ENCODE measurements at places on chromosomes 7 and 10.

GRCh38 chr7:5702876-5703571, 78.4 kb downstream of the RNF216 start:
- peak; percentile 76 for DNase-seq

- no peak for DNase-seq
These were observed 45.2 kb upstream of the EBF3 start for GRCh38 chr10:130009228-130009627.

DNA sequence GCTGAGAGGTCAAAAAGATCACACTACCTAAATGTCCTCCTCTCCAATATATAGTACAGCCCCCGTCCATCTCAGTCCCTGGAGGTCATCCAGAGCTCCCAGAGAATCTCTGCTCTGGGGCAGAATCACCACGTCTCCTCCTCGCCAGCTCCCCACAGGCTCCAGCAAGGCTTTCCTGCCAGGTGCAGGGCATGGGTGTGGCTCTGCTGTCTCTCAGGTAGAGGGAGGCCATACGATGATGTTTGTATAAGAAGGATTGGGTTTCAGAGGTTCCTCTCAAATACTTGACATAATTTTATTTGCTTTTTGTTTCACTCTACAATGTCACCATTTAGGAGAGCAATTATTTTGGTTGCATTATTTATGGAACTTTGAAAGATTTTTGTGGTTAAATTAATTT, 98.3 kb upstream of the PRSS58 start:
- DNase-seq: no peak

- no peak for DNase-seq
These were observed 19.4 kb upstream of the FHIP2A start for GRCh38 chr10:114802177-114802576.

DNA sequence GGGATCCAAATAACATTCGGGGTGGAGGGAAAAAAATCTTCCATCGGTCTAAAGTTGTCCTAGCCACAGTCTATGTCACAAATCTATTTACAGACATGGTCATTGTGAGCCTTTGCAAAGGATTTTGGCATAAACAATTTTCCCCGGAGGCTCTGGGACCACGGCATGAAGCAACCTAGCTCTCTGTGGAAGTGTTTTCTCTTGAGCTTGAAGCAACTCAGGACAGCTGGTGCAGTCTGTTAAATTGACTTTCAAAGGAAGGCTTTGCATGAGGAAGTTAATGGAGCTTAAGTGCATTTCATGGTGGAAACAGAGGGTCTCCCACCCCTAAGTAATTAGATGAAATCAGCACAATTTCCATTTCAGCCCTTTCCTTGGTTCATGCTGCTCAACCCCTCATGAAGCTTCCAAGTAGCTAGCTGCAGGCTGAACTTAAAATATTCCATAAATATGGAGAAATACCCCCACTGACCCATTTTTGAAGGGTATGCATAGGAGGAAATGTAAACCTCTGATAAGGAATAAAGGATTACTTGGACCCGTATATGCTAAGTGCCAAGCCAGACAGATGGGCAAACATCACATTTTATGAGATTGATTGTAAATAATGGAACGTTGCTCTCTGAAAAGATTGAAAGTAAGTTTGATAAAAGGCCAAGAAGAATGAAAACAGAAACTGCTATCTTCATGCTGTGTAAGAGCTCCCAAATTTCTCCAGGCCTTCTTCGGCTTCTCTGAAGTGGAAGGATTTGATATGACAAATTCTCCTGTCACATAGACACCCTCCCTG, 39.9 kb downstream of the CCDC3 start:
- no peak for DNase-seq

GRCh38 chr7:122384528-122384927, 80.0 kb upstream of the FEZF1 start:
- no peak for DNase-seq

DNA sequence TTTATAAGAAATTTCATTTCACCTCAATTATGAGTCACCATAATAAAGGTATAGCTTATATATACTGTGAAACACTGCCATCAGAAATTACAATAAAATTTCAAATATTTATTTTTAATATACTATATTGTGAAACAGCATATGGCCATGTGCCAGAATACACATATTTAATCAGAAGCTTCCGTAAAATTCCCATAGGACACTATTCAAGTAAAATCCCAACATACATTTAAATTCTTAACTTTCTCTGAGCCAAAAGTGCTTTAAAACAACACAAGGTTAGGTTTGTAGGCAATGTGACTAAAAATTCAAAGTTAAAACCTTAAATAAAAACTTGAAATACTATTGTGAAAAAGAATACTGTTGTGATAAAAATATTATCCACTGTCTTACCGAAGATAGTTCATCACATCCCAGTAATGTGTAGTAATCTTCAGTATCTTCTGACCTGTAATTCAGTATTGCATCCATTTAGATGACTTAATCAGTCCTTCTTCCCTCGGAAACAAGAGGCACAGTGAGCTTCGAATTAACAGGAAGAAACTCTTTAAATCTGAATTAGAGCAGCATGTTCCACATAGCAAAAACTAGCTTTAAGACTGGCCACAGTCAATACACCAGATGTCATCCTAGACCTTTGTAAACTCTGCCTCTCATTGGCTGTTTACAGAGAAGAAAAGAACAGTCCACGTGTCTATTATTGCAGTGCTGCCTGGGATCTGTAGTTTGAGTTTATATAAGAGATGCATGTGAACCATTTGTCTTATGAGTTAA, at the start of gene DNAJC12:
DNAJC12 (minus strand) TSS at position 648 of the 774 bp plus-strand sequence; CDS start at position 471, 177 bp downstream.
- peak; percentile 94 for DNase-seq

- no peak for DNase-seq
These were observed 25.8 kb downstream of the AKR1E2 start for GRCh38 chr10:4851846-4852245.

GRCh38 chr7:90961037-90961725, 303.1 kb upstream of the FZD1 start:
- no peak for DNase-seq

DNA sequence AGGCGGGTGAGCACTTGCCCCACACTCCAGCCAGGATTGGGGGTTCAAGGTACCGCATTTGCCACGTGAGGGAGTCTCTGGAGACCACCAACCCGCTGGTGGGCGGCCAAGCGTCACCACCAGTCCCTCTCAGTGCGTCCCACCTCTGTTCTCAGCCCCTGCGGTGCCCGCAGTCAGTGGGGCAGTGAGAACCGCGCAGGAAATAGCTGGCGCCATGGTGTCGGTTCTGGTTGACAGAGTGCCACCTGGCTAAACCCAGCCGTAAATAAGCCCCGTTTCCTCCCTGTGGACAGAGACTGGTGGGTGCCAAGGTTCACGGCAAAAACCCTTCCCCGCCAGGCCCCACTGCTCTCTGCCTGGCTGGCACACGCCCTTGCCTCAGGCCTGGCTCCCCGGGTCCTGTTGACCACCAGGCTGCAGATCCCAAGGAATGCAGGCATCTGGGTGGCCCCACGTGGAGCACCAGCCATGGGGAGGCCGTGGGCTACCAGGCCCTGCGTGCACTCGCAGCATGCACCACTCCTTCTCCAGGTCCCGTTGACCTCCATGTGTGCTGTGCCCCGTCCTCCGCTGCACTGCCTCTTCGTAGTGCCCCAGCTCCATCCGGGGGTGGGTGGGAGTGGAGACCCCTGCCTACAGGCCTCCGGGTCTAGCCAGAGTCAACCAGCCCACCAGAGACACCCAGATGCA, 140.0 kb downstream of the LHPP start:
- peak; percentile 99 for DNase-seq

DNA sequence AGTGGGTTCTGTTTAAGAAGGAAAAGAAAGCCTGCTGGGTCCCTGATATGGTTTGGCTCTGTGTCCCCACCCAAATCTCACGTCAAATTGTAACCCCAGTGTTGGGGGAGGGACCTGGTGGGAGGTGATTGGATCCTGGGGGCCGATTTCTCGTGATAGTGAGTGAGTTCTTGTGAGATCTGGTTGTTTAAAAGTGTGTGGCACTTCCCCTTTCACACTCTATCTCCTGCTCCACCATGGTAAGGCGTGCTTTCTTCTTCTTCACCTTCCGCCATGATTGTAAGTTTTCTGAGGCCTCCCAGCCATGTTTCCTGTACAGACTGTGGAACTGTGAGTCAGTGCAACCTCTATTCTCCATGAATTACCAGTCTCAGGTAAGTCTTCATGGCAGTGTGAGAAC, 42.6 kb downstream of the INPP5A start:
- DNase-seq: no peak

- DNase-seq: no peak
These were observed 40.1 kb downstream of the KCNH2 start for GRCh38 chr7:150937848-150938561.

- DNase-seq: no peak
These were observed 63.7 kb downstream of the SP8 start for GRCh38 chr7:20722941-20723340.

DNA sequence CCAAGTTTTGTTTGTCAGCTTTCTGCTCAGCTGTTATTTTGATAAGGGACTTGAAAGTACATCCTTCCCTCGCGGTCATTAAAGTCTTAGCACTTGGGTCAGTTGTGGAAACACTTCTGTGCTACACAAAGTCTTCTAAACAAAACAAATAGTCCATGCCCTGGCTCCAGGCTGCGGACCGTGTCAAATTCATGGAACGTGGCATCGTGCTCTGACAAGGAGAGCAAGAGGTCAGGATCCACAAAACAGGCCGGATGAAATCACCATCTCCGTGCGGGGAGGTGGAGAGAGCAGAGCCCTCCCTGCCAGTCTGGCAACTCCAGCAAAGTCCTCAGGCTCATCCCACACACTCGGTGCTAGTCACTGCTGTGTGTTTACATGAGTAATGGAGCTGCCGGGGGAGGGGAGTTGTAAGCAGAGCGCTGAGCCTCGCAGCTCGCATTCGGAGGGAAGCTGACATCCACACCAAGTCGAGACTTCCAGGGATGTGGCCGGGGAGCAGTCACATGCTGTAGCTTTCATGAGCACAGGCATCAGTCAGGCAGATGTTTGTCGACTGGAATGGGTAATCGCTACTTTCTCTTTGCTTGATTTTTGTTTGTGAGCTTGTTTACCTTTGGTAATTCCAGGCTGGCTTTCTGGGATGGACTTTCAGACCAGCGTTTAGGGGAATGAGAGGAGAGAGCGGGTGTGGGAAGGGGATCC, 147.6 kb downstream of the ARID5B start:
- DNase-seq: no peak

DNA sequence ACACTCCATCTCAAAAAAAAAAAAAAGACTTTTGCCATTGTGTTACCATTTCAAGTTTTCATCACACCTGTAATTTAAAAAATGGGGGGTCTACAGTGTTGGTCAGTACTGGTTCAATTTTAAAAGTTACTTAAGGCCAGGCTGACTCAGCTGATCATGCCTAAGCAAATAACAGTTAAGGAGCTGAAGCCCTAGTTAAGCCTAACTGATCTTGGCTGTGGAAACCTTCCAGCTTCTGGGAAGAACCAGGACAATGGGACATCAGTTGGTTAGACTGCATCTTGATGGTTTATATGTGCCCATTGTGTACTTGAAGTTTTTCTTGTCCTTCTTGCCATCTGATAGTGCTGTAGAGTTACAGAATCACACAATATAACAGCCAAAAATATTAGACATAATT, 26.7 kb downstream of the VCL start:
- no peak for DNase-seq

DNA sequence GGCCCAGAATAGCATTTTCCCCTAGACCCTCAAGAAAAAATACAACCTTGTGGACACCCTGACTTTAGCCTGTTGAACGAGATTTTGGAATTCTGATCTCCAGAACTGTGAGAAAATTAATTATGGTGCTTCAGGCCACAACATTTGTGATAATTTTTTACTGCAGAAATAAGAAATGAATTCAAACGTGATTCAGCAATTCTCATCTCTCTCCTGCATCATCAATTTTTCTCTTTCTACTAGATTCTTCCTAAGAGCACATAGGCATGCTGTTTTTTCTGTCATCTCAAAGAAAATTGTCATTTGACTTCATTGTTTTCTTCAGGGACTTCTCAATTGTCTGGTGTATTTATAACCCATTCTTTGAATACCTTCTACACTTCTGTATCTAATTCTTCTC, 8.9 kb upstream of the AKR1C2 start:
- no peak for DNase-seq

- DNase-seq: no peak
These were observed 18.0 kb upstream of the MTURN start for GRCh38 chr7:30116771-30117170.

DNA sequence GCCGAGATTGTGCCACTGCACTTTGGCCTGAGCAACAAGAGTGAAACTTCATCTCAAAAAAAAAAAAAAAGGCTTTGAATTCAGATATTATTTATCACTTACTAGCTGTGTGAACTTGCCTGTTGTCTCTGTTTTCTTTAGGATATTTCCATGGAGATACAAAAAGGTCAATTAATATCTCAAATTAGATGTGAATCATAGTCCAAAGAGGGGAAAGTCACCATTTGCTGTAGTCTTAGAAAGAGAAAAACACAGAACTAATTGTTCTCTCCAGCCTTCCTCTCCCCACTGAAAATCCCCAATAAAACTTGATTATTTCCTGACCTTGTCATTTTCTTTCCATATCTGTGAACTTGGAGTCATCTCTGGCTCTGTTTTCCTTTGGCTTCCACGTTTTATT, 21.2 kb downstream of the HEPACAM2 start:
- DNase-seq: no peak

- DNase-seq: no peak
These were observed 129.2 kb downstream of the SORBS1 start for GRCh38 chr10:95431900-95432342.

DNA sequence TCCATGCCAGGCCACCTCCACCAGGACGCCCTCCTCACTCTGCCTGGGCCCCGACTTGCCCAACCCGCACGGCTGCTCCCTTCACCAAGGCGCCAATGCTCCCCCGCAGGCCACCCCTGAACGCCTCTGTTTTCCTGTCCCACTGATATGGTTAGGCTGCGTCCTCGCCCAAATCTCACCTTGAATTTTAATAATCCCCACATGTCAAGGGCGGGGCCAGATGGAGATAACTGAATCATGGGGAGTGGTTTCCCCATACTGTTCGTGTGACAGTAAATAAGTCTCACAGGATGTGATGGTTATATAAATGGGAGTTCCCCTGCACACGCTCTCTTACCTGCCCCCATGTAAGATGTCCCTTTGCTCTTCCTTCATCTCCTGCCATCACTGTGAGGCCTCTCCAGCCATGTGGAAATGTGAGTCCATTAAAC, 29.8 kb downstream of the RSU1 start:
- DNase-seq: no peak

DNA sequence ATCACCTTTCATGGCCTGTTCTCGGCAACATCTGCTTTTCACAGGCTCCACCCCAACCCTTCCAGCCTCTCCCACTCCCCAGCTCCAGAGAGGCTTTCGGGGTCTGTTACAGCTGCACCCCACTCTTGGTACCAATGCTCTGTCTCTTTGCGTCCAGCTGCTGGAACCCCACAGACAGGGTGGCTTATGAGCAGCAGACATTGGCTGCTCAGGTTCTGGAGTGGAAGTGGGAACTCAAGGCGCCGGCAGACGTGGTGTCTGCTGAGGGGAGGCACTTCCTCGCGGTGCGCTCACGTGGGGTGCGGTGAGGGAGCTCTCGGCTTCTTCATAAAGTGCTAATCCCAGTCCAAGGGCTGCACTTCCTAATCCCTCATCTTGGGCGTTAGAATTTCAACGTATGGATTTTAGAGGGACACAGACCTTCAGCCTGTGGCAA, 185.7 kb downstream of the ELFN1 start:
- no peak for DNase-seq

- no peak for DNase-seq
These were observed 6.1 kb upstream of the SCRN1 start for GRCh38 chr7:29995652-29996051.

Measured in NAMALWA (cell line).